ENCODE measurements at places on chromosomes 16 and 17.

GRCh38 chr17:53971361-53971760 is 148.6 kb downstream of the KIF2B start:
- no peak for DNase-seq

DNA sequence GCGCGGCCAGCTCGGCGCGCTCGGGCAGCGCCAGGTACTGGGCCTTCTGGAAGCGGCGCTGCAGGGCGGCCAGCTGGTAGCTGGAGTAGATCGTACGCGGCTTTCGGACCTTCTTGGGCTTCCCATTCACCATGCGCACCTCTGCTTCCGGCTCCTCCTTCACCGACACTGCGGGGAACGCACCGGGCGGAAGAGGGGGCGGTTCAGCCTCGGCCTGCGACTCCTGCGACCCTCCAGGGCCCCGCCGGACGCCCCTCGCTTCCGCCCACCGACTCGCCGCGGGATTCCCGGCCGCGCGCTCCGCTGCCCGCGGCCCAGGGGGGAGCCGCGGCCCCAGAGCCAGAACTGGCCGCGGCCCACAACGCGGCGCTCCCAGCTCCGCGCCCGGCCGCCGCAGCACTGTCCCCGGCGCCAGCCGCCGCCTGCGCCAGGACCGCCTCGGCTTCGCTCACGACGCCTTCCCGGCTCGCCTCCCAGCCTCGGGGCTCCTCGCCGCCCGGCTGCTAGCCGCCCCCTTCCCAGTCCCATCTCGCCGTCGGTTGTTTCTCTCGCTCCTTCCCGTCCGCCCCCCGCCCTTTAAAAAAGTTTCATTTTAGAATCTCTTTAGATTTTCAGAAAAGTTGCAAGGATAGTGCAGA is 1.5 kb downstream of the DLX3 start:
- DNase-seq, result peak; percentile 25

- DNase-seq, result no peak
These were observed 4.8 kb upstream of the CALB2 start for GRCh38 chr16:71353736-71354135.

DNA sequence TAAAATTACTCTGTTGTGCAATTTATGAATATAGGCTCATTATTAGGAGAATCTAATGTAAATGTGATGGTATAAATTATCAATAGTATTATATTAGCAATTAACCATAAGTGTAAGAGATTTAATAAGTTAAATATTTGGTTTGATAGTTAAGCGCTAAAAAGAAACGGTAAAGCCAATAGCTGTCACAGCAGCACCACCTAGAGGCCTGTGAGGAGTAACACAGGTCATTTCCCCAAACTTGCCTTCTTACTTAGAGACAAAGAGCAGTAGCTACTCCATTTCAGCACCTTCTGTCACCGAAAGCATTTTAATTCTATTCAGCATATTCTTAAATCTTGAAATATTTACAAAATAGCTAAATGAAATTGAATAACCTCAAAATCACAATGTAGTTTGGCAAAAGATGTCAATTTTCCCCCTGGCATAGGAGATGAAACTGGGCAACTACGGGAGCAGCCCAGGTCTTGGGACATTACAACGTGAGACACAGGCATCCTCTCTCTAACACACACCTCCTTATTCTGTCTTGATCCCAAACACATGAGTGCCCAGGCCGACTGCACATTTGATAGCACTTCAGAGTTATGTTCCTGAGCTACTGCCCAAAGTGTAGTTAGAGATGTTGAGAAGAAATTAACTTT is 14.3 kb upstream of the DYNLRB2 start:
- DNase-seq, result peak; percentile 67

DNA sequence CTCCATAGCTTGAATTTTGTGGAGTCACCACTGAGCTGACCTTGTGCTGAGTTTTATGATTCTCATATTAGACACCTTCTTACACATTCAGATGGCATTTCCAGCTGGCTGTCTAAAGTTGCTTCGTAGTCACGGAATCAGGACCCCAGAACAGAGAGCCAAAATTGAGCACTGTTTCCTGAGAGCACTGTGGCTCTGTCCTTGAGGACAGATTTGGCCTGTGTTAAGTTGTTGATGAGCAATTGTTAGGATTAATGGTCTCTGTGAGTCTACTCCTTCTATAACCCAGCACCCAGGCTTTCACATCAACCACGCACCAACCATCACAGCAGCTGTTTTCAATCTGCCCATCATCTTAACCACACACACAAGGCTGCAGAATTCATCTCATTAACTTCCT is 277.5 kb upstream of the HSBP1 start:
- DNase-seq, result no peak

- DNase-seq, result no peak
These were observed 361.3 kb upstream of the SOX9 start for GRCh38 chr17:71759422-71760060.

- no peak for DNase-seq
These were observed 49.2 kb downstream of the SREBF1 start for GRCh38 chr17:17787568-17787967.

DNA sequence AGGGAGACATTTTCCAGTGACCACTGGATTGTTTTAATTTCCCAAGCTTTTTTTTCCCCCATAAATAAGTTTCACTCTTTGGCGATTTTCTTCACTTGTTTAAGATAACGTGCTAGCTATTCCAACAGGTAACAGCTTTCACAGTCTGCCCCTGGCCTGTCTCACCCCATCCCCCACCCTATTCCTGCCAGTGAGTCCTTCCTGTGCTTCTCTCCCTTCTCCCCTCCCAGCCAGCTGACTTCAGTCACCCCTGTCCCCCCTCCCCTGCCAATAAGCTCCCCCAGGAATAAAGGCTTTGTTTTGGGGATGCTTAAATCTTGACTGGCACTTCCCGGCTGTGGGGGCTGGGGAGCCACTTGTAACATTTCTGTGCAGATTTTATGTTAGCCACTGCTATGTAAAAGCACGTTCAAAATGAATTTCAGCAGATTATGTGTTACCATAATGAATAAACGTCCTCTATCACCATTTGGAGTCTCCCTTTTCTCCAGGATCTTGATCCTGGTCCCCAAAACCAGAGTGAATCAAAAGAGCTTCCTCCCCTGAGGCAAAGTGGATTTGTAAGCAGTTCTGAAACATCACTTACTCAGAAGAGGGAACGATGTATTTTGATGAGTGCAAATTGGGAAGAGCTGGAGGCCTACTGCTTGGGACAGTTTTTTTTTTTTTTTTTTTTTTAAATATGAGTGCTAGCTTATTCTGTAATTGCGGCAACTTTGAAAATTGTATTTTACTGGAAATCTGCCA is 58.2 kb downstream of the IGF2BP1 start:
- no peak for DNase-seq

DNA sequence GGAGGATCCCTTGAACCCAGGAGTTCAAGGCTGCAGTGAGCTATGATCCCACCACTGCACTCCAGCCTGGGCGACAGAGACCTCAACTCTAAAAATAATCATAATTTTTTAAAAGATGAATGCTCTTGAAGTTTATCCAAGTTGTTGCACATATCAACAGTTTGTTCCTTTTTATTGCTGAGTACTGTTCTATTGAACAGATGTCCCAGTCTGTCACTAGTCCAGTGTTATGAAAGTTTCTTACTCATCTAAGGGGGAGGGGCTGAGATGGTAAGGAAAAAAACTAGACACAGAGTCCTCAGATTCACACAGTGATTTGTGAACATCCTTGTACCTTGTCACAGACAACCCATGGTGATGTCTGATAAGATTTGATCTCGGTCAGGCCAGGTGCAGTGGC is 3.9 kb downstream of the ACAP1 start:
- no peak for DNase-seq

GRCh38 chr17:68428498-68429172 is 28.7 kb downstream of the WIPI1 start:
- no peak for DNase-seq

GRCh38 chr17:30200106-30200505 is 35.4 kb downstream of the SLC6A4 start:
- DNase-seq, result no peak

- no peak for DNase-seq
These were observed 23.4 kb upstream of the AXIN2 start for GRCh38 chr17:65584604-65585521.
